ENCODE measurements at places on chromosomes 5 and 9.
A peak's percentile ranks its signal among the peaks of the same experiment; 100 is the strongest.

GRCh38 chr5:87589587-87589986 lies 176.9 kb upstream of the CCNH start:
- no peak for DNase-seq

DNA sequence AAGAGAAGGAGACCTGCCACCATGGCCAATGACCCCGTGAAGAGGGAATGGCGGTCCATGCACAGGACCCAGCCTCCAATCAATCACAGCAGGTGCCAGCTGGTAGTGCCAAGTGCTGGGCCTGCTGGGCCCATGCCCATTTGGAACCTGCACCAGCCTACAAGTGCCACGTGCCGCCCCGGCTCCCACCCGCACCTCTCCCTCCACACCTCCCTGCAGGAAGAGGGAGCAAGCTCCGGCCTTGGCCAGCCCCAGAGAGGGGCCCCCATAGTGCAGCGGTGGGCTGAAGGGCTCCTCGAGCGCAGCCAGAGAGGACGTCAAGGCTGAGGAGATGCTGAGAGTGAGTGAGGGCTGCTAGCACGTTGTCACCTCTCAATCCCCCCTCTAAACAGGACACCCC lies 37.8 kb upstream of the NPR3 start:
- DNase-seq = no peak

DNA sequence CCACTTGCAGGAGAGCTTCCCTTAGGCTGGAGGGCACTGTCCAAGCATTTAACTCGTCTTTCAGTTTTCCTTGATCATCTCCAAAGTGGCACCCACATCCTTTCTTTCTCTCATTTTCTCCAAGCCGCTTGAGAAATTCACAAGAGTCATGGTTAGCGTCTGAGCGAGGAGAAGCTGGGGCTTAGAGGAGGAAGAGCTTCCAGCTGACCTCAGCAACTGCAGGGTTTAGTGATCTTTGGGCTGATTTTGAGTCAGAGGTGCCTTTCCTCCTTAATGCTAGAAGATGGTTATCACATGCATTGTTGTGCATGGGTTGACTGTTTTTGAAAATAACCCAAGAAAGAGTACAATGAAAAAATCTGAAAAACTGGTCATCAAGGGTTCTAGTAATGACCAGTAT lies 134.7 kb downstream of the GADD45G start:
- no peak for DNase-seq

DNA sequence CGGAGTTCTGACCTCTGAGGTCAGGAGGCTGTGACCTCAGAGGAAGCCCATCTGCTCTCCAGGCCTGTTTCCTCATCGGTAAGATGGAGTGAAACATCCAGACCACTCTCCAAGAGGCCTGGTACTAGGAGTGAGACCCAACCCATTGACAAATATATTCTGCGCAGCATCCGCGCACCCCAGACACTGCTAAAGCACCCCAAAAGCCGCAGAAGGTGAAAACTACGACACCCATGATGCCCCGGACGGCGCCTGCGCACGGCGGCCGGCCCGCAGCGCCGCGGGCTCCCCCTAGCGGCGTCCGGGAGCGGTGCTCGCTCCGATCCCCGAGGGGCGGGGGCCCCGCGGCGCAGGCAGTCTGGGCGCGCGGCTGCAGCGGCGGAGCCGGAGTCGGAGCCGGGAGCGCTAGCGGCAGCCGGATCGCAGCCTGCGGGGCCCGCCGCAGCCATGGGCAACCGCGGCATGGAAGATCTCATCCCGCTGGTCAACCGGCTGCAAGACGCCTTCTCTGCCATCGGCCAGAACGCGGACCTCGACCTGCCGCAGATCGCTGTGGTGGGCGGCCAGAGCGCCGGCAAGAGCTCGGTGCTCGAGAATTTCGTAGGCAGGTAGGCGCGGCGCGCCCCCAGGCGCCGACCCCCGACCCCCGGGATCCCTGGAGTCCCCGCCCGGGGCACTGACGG lies at the start of gene DNM1:
DNM1 (plus strand) TSS at position 356 of the 683 bp plus-strand sequence; CDS start at position 448, 92 bp downstream.
- DNase-seq = peak; percentile 55

DNA sequence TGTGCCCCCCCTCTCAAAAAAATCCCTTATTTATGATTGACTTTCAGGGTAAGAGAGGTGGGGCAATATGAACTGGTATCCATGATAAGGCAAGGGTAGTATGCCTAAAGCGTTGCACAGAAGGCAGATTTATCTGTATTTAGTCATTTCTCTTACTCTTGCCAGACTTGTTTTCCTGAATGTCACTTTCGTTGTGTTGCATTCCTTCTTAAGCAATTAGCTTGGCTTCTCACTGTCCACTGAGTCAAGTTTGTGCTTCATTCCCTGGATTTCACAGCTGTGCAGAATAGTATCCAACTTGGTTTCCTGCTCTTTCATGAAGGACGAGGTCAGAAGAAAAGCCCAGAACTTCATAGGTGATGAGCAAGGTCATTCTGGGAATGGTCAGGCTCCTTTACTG lies 301.5 kb upstream of the ACTBL2 start:
- no peak for DNase-seq

DNA sequence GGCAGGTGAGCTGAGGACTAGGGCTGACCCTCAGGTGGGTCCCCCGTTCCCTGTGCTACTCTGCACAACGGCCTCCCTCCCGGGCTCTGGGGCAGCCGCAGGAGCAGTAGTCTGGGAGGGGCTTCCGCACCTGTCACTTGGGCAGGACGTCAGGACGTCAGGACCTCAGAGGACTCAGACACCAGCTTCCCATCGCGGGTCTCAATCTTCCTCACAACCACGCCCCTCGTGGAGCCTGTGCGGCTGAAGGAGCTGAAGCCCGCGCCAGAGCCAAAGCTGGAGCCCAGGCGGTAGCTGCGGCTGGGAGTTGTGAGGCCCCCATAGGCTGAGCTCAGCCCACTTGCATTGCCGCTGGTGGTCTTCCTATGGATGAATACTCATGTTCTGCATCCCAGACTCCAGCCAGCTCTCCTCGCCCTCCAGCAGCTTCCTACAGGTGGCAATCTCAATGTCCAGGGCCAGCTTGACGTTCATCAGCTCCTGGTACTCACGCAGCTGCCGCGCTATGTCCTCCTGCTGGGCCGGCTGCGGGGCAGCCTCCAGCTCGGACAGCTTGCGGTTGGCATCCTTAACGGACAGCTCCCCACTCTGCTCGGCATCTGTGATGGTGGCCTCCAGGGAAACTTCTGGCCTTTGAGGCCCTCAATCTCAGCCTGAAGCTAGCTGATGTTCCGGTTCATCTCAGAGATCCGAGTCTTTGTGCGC lies 381.4 kb upstream of the RGMB start:
- DNase-seq = no peak

GRCh38 chr9:30197954-30198353 lies 2186.5 kb upstream of the ACO1 start:
- no peak for DNase-seq

DNA sequence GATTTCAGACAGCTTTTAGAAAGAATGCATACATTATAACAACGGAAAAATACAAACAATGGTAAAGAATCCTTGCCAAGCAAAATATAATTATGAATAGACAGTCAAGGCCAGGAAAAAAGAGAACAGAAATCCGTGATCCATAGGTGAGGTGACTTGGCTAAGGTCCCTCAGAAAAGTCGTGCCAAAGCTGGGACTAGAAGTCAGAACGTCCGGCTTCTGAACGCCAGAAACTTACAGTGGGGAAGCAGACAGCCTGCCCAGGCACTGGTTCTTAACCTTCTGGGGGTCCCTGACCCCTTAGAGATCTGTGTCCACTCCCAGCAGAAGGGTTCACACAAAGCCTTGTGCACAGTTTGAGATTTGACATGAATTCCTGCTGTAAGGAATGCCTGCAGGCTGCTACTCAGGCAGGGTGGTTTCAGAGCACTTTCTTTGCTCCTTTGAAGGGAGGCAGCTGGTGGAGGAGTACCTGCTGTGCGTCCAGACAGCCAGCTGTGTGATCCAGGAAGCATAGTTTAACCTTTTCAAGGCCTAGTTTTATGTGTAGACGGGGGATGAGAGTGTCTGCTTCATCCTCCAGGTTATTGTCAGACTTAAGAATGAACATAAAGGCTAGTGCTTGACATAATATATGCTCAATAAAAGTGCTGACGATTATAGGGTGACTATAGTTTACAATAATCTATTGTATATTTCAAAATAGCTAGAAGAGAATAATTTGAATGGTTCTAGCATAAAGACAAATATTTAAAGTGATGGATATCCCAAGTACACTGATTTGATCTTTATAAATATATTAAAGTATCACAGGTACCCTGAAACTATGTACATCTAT lies 852 bp downstream of the ARHGEF37 start:
- no peak for DNase-seq

GRCh38 chr9:6969805-6970204 lies 212.0 kb downstream of the KDM4C start:
- no peak for DNase-seq

GRCh38 chr9:69933445-69933844 lies 110.2 kb upstream of the MAMDC2 start:
- no peak for DNase-seq

DNA sequence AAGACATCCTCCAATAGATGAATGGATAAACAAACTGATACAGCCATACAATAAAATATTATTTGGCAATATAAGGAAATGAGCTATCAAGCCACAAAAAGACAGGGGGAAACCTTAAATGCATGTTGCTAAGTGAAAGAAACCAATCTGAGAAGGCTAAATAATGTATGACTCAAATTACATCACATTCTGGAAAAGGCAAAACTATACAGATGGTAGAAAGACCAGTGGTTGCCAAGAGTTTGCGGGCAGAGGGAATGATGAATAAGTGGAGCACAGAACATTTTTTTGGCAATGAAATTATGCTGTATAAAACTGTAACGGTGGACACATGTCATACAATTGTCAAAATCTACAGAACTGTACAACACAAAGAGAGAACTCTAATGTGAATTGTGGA lies 63.3 kb downstream of the CSF2 start:
- DNase-seq = no peak

DNA sequence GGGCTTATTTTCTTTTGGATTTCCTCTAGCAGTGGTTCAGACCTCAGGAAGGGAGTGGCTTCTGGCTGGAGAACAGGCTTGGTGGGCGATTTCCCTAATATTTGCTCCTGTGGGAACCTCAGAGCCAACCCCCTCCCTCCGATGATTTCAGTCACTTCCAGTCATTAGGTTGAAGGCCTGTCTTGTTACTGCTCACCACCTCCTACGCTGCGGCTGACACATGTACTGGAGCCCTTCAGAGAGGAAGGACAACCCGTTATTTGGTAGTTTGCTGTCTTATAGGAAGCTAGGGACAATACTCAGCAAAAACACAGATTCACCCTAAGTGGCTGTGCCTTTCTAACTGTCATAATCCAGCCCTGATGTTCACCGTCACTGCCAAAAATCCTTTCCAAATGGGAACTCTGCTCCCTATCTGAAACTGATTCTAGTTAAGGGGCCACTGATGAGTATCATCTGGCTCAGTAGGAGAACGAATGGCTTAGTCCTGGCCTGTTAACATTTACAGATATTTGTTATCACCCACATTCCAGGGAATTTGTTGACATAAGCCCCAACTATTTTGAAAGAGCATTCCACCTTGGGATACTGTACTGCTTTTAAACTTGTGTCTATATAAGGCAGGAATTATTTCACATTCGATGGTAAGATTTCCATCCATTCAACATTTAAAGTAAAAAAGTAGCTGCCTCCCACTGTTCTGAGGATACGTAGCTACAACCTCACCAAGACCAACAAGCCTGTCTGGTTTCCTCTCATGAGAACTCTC lies 29.3 kb upstream of the ANKH start:
- DNase-seq = no peak

DNA sequence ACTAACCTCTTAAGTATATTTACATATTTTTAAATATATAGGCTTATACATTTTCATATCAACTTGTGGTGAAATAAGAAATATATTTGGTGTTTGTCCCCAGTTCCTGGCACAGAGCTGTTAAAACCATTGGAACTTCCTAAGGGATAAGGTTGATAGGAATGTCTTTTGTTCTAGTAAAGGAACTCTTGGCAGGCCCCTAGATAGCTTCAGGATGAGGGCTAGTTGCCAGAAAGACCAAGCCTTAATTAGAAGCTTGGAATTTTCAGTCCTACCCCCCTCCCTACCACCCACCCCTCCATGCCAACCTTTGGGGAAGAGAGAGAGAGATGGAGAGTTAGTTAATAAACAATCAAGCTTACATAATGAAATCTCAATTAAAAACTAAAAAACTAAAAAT lies 638.6 kb upstream of the ACO1 start:
- DNase-seq = no peak

GRCh38 chr5:93611273-93611975 lies 28.4 kb downstream of the NR2F1 start:
- no peak for DNase-seq

DNA sequence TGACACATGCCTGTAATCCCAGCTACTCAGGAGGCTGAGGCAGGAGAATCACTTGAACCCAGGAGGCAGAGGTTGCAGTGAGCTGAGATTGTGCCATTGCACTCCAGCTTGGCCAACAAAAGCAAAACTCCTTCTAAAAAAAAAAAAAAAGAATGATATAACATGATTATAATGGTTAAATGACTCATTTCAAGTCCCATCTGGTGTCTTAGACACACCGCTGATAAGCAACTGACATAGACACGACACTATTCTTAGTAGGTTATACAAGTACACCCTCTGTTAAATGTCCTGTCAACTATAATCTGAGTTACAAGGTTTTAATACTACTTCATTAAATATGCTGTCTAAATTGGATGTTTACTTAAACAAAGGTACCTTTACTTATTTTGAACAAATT lies 405.3 kb upstream of the CLINT1 start:
- DNase-seq = no peak

GRCh38 chr9:20317701-20318100 lies 304.6 kb downstream of the MLLT3 start:
- DNase-seq = no peak

DNA sequence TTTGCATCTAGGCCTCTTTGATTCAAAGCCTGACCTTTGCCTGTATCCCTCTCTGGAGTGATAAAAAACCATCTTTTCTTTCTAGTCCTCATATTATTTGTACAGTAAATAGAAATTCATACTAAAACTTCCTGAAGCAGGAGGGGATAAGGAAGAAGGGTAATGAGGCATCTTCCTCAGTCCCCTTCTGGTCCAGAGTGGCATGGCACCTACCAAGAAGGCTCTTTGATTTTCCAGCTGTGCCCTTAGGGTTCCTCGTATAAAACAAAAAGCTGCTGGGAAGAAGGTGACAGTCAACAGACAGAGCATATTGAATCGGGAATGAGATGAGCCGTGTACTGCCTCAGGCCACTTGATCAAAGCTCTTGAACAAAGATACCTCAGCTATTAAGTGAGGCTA lies 71.9 kb upstream of the SPDL1 start:
- DNase-seq = no peak

DNA sequence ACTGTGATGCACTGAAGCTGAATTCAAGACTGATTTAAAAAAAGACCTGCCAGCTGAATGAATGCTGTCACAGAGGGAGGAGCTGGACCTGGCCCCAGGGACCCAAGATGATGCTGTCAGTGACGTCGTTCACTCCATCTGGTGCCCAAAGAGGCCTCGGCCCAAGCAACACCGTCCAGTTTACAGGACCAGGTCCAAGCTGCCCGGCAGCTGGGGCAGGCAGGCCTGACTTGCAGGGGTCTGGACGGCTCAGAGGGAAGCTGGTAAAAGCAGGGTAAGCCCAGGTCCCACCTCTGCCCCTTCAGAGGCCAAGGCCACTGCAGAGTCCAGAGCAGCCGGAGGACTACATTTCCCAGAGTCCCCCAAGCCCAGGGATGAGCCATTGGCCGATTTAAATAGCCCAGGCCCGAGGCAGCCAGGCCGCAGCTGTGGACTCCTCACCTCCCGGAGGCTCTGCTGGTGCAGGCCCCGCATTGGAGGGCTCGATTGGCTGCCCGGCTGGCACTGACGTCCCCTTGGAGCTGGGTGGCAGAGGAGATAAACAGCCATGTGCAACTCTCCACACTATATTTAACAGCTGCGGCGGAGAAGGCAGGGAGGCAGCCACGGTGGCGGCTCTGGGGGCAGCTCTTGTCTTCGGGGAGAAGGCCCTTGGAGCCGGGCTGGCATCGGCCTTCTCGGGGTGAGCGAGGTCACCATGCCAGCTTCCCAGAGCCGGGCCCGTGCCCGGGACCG lies at the start of gene PLPP7:
PLPP7 (plus strand) TSS at position 423 of the 735 bp plus-strand sequence; CDS start at position 698, 275 bp downstream.
- DNase-seq = no peak
